ENCODE measurements at places on chromosomes 1 and 21.

DNA sequence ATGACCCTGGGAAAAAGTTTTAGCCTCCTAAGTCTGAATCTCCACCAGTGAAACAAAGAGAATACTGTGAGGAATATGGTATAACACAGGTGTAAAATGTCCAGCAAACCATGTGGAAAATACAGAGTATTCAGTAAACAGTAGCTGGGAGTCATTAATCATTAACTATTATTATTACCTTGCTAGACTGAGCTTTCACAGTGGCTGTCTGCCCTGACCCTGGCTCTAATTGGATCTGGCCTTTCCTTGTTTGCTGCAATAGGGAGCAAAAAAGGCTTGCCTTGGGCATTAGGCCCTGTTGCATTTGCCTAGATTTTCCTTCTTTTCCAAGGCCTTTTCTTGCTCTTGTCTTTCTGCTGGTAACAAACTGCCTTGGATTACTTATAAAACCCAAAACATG, 179.1 kb upstream of the BEND5 start:
- no peak for DNase-seq

DNA sequence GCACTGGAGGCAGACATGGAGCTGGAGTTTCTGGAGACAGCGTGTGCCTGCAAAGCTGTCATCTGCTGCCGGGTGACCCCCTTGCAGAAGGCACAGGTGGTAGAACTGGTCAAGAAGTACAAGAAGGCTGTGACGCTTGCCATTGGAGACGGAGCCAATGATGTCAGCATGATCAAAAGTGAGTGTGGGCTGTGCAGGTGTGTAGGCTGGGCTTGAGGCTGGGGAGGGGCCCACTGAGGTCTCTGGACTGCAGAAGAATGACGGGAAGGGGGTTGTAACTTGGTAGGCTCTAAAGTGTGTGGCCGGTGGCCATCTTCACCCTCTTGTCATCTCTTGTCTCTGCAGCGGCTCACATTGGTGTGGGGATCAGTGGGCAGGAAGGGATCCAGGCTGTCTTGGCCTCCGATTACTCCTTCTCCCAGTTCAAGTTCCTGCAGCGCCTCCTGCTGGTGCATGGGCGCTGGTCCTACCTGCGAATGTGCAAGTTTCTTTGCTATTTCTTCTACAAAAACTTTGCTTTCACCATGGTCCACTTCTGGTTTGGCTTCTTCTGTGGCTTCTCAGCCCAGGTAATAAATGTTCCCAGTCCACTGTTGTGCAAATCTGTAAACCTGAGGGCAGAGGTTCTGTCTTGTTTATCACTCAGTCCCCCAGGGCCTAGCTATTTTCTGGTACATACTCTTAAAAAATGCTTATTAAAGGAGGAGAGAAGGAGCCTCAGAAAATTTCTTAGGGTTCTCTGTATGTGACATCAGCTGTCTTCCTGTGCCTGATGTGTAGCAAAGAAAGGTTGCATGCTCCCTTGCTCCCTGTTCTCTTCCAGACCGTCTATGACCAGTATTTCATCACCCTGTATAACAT, 19.9 kb downstream of the ATP8B2 start:
- DNase-seq = no peak

DNA sequence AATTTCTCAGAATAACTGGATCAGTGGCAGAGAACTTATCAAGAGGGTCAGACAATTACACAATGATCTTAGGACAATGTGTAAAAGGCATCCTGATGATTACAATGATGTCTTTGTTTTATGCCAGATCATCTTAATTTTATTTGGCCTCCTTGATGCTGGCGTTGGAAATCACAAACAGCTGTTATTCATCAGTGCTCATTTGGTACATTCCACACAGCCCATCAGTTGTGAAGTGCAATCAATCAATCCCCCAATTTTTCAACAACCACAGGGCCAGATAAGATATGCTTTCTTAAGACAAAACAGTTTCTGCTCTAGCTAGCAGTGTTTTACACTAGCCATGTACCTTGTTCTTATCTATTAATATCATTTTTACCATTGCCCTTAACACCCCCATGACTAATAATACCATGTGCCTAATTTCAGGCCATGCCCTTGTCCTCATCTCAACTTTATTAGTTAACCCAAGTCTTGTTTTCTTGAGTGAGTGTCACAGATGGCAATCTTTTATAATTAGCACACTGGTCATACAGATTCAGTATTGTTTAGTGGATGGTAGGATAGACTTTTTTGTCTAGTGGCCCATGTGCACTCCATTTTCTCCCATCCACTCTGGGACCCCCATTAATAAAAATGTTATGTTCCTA, 40.8 kb upstream of the COL24A1 start:
- no peak for DNase-seq

GRCh38 chr1:51920130-51920529, 41.6 kb upstream of the NRDC start:
- DNase-seq = no peak

DNA sequence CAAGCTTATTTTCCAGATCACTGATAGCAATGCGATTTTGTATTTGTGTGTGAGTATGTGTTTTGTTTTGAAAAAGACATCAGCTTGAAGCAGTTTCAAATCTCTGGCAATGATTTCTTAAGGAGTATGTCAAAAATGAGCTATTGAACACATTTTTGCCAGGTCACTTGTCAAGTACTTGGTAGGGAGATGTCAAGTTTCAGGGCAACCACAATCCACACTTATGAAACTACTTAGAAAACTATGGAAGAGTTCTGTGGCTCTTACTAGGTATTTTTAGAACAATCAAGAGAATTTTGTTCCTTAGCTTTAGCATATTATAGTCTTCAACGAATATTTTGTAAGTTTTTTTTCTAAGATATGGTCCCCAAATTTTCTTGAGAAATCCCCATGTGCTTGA, 318.8 kb upstream of the ZRANB2 start:
- DNase-seq = no peak

DNA sequence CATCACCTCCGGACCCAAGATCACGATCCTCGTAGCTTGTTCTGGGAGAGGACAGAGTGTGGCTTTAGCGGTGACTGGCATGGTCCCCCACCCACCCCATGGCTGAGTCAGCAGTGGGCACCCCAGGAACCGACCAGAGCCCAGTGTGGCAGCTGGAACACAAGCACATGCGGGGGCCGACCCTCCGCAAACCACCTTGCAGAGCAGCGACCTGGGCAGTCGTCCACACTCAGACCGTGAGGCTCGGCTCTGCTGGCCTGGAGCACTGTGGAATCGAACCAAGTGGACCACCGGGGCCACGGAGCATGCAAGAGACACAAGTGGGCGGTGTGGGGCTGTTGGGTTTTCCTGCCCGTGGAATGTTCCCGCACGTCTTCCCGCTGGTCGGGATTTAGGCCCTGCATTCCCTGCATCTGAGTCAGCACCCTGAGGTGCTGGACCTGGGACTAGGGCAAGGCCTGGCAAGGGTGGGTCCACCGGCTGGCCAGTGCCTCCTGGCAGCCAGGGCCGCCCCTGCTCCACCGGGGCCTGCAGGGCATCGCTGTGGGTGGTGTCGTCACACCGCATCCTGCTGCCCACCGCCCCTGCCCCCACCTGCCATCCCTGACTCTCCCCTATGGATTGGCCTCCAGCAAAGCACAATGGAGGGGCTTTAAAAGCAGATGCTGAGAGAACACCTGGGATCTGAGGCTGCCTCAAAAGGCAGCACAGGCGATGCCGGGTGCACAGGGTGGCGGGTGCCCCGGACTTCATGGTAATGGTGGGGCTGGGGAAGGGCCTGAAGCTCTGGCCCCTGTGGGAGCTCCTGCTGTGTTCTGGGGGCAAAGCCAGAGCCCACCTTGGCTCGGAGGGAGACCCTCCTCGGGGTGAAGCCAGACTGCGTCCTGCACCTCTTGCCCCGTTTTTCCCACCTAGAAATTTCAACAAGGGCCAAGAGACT, 18.5 kb downstream of the MORN1 start:
- DNase-seq = no peak
